ENCODE measurements at places on chromosomes 6 and 20.

GRCh38 chr20:61499859-61500554 lies 247.9 kb downstream of the CDH4 start:
- no peak for DNase-seq

- DNase-seq, result no peak
These were observed 1017.3 kb downstream of the KIF16B start for GRCh38 chr20:15555913-15556312.

DNA sequence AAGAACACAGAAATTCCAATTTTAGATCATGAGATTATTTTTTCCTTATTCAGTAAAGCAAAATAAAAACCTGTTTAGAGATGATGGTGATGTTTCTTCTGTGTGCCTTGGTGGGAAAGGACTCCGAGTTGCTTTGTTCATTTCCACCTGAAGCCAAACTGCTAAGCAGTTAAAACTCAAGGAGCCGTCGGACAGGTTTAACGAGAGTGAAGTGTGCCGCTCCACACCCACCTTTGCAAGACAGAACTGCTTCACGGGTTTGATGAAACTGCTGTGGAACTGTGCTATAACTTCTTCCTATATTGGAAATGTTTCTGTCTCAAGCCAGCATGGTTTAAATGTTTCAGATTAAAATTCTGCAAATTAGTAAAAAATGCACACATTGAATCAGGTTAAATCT lies 9.2 kb upstream of the DSP start:
- no peak for DNase-seq

DNA sequence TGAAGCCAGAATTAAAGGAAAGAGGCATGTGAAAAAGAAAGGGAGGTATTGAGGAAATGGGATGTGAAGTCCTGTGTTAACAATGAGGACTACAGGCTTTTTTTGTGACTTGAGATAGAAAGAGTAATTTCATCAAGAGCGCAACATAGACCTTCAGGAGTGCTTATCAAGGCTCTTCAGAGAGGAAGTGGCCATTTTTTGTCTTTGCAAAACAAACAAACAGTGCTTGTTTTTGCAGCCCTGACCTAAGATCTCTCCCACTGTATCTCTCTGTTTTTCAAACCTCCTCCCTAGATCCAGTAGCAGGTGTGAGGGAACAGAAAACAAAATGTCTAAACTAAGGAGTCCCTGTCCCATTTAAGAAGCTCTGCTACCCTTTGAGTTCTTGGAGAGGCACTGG lies 710.3 kb upstream of the MARCKS start:
- DNase-seq, result no peak

DNA sequence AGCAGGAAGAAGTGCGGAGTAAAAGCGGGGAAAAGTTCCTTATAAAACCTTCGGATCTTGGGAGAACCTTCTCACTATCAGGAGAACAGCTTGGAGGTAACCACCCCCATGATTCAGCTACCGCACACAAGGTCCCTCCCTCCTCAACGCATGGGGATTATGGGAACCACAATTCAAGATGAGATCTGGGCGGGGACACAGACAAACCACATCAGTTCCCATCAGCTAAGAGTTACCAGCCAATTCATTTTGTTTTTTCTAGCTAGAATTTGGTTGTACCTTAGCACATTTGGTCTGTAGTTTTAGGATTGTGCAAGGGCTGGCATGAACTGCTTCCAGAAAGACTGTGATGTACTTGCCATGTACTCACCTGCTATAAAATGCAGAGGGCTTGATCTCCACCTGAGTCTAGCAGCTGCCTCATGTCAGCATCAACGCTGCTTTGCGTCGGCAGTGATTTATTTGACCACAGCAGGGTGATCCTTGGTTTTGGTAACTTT lies 94.7 kb upstream of the SLC2A12 start:
- DNase-seq, result no peak

GRCh38 chr6:149357726-149358538 lies 40.4 kb downstream of the TAB2 start:
- DNase-seq, result no peak

DNA sequence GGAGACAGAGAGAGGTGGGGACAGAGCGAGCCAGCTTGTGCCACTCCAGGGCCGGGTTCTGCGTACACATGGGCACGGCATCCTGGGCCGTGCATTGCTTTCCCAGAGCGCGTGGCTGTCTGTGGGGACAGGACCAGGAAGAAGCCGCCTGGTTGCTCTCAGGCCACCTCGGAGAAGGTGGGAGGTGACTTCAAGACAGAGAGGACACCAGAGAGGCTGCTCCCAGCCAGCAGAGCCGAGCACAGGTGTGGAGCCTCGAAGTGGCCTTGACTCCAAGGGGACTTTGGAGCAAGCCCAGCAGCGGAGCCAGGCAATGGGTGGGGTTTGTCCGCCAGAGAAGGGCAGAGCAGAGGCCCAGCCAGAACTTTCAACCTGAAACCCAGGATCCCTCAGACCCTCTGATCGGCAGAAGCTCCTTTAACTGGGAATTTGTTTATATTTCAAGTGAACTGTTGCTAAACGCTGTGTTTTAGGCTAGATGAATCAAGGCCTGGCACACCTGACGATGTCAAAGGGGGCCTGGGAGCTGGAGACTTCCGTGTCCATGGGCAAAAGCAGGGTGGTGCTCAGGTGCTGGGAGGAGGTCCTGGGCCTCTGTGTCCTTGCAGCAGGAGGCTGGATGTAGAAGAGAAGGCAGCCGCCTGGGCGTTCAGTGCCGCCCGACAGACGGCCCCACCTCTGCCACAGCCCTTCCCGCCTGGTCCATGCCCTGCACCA lies 262.1 kb downstream of the DLL1 start:
- DNase-seq, result no peak

DNA sequence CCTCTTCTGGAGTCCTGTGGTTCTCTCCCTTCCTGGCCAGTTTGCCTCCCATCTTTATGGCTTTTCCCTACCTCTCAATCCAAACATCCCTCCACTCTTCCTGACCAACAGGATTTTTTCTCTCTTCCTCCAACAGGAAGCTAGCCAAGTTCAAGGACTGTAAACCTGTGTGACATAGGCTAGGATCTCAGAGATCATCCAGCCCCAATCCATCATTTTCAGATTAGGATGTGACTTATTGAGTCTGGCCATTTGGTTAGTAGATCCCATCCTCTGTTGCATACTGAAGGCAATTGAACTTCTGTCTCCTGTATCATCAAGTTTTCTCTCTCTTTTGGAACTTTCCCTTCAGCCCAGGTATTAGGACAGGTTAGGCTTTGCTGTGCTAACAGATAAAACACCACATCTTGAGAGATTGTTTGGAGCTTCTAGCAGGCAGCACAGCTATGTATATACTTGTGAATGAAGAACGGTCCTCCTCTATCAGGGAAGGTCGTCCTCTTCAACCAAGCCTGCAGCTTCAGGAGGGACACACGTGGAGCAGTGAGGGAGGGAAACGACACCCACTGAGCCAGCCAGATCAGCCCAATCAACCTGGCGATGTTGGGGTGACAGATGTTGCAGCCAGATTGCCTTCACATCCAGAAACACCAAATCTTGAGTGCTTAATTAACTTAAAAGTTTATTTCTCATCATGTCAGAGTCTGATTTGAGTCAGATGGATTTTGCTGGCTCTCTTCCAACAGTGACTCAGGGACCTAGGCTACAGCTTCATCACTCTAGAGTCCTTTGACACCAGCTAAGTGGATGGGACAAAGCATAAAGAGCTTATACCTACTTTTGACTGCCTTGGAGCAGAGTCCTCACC lies 106.8 kb downstream of the GJA10 start:
- no peak for DNase-seq

- no peak for DNase-seq
These were observed 140.8 kb upstream of the ARMC2 start for GRCh38 chr6:108707328-108707976.

- DNase-seq, result no peak
These were observed 21.9 kb downstream of the SPATA2 start for GRCh38 chr20:49893242-49894072.

GRCh38 chr6:36324191-36324590 lies 12.5 kb downstream of the BNIP5 start:
- no peak for DNase-seq

- DNase-seq, result peak; percentile 40
These were observed 1358.6 kb upstream of the GJE1 start for GRCh38 chr6:140774080-140774505.

DNA sequence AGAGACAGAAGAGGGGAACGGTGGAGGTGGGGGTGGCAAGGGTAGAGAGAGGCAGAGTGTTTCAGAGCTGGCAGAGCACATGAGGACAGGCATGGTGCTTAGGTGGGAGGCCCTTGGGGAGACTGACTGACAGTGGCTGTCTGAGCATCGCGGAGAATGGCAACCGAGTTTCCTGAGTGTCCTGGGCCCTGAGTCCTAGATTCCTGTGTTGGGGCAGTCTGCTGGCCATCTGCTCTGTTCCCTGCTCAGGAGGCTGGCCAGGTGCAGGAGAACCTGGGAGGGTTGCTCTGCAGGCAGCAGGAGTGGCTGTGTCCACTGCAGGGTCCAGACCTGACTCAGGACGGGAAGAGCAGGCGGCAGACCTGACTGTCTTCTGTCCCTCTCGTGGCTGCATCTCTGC lies 248.9 kb downstream of the LRFN2 start:
- no peak for DNase-seq

GRCh38 chr6:43705996-43706395 lies 18.4 kb upstream of the MRPS18A start:
- no peak for DNase-seq

DNA sequence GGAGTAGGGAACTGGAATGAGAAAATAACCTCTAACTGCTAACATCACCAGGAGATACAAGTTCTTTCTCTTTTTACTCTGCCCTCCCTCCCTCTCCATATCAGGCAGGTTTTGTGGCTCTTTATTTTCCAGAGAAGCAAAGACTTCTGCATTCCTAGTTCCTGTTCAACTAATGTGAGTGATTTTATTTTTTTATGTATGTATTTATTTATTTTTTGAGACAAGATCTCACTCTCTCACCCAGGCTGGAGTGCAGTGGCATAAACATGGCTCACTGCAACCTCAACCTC lies 6.0 kb upstream of the IER3 start:
- no peak for DNase-seq

- no peak for DNase-seq
These were observed 1192.3 kb upstream of the GJE1 start for GRCh38 chr6:140940251-140940925.

DNA sequence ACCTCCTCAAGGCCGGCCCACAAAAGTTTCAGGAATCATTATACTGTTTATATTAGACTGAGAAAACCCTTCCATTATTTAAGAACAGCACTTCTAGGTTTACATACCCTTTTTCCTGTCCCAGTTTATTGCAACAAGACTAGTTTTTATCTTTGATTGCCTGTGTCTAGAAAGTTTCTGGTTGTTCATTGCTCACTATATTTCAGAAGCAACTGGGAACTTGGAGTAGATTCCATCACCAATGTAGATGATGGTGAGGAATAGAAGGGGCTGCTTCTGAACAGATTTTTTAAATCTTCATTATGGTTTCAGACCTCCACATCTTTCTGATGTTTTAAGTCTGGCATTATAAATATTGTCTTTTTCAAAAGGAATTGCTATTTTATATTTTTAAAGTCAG lies 93.0 kb downstream of the BCAS1 start:
- DNase-seq, result no peak

- DNase-seq, result peak; percentile 79
These were observed 43.4 kb upstream of the CDYL start for GRCh38 chr6:4732691-4733315.

GRCh38 chr6:82268301-82268846 lies 20.8 kb upstream of the IBTK start:
- no peak for DNase-seq
